ENCODE measurements at places on chromosomes 1 and 21.

DNA sequence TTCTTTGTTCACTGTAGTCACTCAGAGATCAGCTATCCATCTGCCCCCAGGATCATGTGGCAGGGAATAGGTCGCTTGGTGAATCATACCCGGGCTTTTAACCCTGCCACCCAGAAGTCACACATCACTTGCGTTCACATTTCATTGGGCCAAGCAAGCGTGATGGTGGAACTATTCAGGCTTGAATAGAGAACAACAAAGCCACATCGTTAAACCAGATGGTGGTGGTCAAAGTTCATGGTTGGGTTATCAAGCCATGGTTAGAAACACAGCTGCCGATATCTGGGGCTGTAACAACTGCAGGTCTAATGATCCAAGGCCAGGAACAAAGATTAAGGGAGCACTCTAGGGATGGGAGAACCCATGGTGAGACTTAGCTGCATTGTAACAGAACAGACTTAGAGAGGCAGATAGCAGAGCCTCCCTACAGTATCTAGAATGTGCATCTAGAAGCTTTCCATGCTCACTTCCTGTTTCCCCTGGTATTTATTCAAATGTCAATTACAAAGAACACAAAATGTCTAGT, 40.0 kb upstream of the PTPRC start:
- DNase-seq = no peak

GRCh38 chr1:27607239-27607804, 3.4 kb upstream of the AHDC1 start:
- DNase-seq = no peak

DNA sequence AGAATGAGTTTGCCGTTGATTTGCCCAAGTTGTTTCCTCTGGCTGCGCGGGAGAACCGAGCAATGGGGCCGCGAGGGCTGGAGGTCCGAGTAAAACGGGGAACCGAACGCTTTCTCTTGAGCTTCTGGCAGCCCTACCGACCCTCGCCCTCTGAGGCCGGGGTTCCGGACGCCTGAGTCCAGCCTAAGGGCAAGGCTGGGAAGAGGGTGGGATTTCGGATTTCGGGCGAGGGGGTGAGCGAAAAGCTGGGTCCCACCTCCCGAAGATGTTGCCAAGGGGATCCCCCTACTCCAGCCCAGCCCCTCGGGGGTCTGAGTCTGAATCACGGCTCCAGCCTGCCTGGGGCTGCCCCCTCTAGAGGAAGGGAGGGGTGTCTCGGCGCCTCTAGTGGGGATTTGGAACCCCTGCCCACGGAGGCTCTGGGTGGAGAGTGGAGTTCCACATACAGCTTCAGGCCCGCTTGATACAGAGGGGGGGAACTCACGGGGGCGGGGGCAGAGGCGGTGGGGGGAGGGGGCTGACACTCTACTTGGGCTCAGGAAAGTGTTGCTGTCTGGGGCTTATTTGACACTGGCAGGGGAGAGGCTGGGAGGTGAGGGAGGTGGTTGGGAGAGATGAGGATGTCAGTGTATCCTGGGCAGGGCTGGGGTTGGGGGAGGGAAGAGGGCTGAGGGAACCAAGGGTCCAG, 617 bp downstream of the KIRREL1 start:
- DNase-seq = no peak

- DNase-seq = no peak
Observed at GRCh38 chr1:51327386-51327785, 3.0 kb downstream of the TTC39A start.

DNA sequence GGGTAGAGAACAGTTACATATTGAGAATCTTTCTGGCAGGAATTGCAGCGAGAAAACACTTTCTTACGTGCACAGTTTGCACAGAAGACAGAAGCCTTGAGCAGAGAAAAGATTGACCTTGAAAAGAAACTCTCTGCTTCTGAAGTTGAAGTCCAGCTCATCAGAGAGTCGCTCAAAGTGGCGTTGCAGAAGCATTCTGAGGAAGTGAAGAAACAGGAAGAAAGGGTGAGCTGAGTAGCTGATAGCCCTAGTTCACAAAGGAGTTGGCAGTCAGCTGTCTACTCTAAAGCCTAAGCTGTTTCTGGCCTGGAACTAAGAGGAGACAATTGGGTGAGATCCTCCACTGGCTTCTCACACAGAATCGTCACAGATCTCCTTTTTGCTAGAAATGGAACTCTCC, 20.3 kb upstream of the SH3BGRL3 start:
- no peak for DNase-seq

DNA sequence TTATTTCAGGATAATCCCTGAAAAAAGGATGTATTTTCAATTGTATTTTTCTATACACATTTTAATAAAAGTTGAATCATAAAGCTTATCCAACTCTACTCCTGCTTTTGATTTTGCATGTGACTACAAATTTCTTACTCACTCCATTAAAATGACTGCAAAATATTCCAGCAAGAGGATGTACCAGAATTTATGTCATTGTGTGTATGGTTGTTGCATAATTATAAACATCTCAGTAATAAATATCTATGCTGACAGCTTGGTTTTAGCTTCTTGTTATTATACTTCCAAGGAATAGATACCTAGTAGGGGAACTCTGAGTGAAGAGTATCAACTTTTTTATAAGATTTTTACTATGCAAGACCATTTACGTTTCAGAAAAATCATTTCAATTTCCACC, 463.2 kb upstream of the RUNX1 start:
- no peak for DNase-seq

DNA sequence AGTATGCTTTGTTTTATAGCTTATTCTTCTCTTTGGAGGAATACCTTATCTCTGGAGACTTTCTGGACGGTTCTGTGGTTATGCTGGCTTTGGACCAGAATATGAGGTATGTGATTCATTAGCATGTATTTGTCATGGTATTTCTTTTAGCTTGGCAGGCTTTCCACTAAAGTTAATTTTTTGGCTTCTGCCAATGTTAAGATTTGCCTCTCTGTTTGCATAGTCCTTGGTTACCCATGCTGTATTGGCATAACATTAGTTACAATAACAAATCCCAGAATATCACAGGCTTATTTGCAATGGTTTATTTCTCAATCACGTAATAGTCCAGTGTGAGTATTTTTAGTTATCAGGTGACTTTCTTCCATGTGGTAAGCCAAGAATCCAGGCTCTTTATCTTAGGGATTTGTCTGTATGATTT, 9.7 kb downstream of the ZMPSTE24 start:
- no peak for DNase-seq

- no peak for DNase-seq
Observed at GRCh38 chr1:243258731-243259130, 2.9 kb downstream of the SDCCAG8 start.

- DNase-seq = no peak
Observed at GRCh38 chr21:14080040-14080763, 130.6 kb downstream of the LIPI start.

GRCh38 chr21:42850463-42850862, 28.9 kb downstream of the WDR4 start:
- DNase-seq = no peak

GRCh38 chr1:89588480-89588879, 44.4 kb upstream of the LRRC8C start:
- DNase-seq = no peak

DNA sequence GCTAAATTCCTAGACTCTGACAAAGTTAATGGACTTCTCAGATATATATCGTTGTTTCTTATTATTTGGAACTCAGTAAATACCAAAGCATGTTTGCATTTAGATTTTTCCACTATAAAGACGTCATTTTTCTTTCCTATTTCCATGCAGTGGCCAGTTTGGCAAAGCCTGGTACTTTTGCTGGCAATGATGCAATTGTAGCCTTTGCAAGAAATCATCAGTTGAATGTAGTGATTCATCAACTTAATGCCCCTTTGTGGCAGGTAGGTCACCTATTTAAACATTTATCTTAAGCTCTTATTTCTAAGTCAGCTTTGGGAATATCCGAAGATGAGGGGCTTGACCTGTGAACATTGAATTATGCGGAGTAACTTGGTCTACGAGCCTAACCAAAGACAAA, 12.0 kb downstream of the OTUD3 start:
- no peak for DNase-seq
